Gastroesophageal sphincter (tissue), 4 donors: ENCODE measurements at places on chromosomes 16 and 17. TPM values are rescaled to one million over a fixed set of nuclear protein-coding genes. Genes with fewer than 3 reads are reported as not detected.

IL34 gene
- total RNA-seq, result 3.0 TPM

DNA sequence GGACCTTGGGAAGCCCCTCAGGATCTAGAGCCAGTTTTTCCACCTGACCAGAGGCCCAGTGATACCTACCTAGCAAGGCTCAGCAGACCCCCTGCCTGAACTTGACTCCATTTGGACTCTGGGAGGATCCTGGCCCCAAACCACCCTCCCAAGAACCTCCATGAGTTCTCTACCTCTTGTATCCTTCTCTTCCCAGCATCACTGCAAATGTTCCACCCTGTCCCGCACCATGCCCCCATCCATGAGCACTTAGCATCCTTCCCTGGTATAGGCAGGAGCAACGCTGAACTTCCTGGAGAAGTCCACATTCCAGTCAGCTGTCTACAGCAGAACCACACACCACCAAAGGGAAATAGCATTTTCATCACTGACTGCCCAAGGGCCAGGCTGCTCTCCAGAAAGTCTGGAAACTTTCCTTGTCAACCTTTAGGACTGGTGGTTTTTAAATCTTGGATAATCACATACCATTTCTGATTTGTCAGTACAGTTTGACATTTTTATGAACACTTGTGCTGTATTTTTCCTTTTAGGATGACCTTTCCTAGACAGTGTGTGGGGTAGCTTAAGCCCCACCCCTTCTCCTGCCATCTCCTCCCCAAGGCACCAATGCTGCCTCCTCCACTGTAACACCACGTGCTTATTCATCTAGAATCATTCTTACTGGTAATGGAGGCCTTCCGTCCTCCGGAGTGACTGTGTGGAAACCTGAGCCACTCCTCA lies 13.9 kb downstream of the EIF4A3 start:
- no peak for ATAC-seq

DNA sequence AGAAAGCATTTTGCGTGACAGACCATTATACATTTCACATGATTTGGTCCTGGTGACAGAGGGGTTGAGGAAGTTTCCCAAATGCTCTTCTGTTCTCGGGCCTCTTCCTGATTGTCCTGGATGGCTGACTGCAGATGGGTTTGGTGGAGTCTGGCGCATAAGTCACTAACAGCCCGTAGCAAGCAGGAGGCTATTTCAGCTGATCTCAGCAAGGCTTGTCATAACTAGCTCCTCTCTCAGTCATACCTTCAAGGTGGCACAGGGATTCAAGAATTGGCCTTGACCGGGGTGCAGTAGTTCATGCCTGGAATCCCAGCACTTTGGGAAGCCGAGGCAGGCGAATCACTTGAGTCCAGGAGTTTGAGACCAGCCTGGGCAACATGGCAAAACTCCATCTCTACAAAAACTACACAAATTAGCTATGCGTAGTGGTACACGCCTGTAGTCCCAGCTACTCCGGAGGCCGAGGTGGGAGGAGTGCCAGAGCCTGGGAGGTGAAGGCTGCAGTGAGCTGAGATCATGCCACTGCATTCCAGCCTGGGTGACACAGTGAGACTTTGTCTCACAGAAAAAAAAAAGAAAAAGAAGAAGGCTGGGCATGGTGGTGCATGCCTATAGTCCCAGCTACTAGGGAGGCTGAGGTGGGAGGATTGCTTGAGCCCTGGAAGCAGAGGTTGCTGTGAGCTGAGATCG lies 68.9 kb upstream of the HAS3 start:
- no peak for ATAC-seq

PRRT2 gene
- 6.5 TPM for total RNA-seq

GRCh38 chr16:4940719-4941118 lies 3.8 kb upstream of the PPL start:
- no peak for ATAC-seq
